ENCODE measurements at places on chromosomes 5 and 9.

- H3K4me3 ChIP-seq: peak overlapping the region; percentile 53
- peak; percentile 91 for DNase-seq
- peak overlapping the region; percentile 2 for H3K27ac ChIP-seq
- H3K4me1 ChIP-seq: peaks cover 11% of the 10 kb centered on the region
- H3K27me3 ChIP-seq: peaks cover 28% of the 10 kb centered on the region
Observed at GRCh38 chr9:126704892-126705766, 91.4 kb downstream of the LMX1B start.

- DNase-seq: no peak
- peaks cover 2% of the 10 kb centered on the region for H3K27me3 ChIP-seq
- no peak overlapping the region for H3K27ac ChIP-seq
Observed at GRCh38 chr9:38208206-38208901, 139.3 kb upstream of the SHB start.

GRCh38 chr5:68547056-68547455 lies 331.5 kb downstream of the PIK3R1 start:
- peaks cover 4% of the 10 kb centered on the region for H3K27me3 ChIP-seq
- no peaks in the 10 kb centered on the region for H3K36me3 ChIP-seq
- no peaks in the 10 kb centered on the region for H3K4me1 ChIP-seq
- no peak overlapping the region for H3K27ac ChIP-seq
- no peak for DNase-seq

DNA sequence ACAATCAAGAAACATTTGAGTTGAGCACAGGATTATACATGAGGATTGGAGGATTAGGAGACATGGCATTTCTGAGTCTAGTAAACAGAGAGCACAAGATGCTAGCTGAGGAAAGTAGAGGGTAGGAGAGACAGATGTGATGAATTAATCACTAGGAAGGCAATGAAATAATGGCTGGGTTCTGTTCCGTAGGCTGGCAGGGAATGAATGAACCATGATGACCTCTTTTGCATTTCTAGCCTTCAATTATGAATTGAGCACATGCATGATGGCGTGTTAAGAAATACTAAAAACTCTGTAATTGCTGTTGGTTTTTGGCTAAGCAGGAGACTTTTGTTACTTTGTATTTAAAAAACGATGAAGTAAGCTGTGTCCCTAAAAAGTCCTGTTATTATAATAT lies 420.0 kb upstream of the TLE4 start:
- H3K4me1 ChIP-seq: peaks cover 1% of the 10 kb centered on the region
- no peak overlapping the region for H3K27ac ChIP-seq
- no peak for DNase-seq
- H3K27me3 ChIP-seq: no peaks in the 10 kb centered on the region

DNA sequence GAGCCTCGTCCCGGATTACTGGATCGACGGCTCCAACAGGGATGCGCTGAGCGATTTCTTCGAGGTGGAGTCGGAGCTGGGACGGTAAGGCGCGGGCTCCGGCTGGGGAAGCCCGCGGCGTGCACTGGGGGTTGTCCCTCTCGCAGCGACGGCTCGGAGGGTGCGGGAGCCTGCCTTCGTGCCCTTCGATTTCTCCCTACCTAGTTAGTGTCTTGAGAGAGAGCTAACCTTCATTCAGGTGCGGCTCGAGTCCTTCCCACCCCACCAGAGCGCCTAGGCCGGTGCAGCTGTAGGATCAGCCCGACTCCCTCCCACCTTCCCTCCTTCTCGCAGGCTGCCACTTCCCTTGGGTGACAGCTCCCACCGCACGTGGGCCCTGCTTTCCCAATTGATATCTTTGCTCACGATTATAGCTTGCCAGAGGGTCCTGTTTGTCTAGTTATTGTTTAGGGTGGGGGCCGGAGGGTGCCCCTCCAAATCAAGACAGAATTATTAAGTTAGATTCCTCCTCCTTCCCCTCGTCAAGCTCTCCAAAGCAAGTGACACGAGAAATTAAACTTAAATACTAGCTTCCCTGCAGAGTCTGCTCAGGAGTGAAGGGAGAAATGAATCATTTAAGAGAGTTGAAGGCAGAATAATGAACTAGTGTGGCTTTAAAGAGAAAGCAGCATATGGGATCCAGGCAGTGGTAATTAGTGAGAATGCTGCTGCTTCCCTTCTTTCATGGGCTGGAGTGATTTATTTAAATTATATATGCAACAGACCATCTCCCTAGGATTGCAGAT lies 569 bp downstream of the CAMK4 start:
- no peak for DNase-seq
- H3K4me1 ChIP-seq: peaks cover 37% of the 10 kb centered on the region
- H3K36me3 ChIP-seq: peaks cover 7% of the 10 kb centered on the region
- no peaks in the 10 kb centered on the region for H3K27me3 ChIP-seq
- H3K27ac ChIP-seq: peak overlapping the region; percentile 93
- peak overlapping the region; percentile 88 for H3K4me3 ChIP-seq

DNA sequence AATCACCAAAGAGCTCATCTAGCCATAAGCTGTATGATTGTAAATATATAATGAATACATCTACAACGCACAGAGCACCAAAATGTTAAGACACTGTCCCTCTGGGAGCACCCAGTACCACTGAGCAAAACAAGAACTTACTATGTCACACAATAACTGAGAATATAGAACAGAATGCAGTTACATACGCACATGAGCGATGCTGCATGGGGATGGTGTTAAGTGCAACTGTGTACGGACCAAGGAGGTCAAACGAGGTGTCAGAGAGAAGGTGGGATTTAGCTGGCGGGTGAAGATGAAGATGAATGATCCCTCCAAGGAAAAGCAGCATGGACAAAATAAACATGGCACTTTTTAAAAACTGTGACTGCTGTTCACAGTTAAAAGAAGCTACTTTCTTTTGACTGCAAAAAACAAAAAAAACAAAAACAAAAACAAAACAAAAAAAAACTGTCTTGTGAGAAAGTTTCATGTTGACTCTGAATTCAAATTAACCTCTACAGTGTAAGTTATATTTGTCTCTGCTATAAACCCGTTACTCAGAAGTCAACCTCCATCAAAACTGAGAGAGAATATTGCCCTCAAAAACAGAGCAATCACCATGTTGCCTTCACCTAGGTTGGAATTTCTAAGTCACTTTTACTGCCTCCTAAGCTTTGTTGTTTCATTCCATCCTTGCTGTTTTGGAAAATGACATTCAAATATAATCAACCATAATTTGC lies 169.6 kb upstream of the GNA14 start:
- no peak overlapping the region for H3K4me3 ChIP-seq
- peaks cover 12% of the 10 kb centered on the region for H3K4me1 ChIP-seq
- peaks cover 25% of the 10 kb centered on the region for H3K36me3 ChIP-seq
- H3K27me3 ChIP-seq: no peaks in the 10 kb centered on the region
- no peak for DNase-seq

GRCh38 chr9:131420980-131421624 lies 27.2 kb downstream of the PRRC2B start:
- no peak overlapping the region for H3K4me3 ChIP-seq
- H3K27me3 ChIP-seq: no peaks in the 10 kb centered on the region
- peaks cover 24% of the 10 kb centered on the region for H3K36me3 ChIP-seq
- peak overlapping the region; percentile 67 for H3K27ac ChIP-seq

DNA sequence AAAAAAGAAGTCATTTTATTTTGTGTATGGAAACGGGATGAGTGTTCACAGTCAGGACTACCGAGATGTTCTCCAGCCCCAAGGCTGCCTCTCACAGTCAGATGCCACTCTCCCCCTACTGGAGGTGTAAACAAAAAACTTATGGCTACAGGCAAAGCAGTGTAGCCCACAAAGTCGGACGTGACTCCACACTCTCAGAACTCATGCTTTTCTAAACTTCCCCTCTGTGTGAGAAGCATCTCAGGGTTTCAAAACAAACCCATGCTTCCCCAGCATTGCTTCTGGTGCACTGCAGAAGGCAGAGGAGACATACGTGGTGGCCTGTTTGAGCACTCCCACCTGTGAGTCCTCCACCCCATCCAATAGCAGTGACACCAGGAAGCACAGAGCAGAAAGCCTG lies 580.3 kb downstream of the BNC2 start:
- DNase-seq: no peak
- no peaks in the 10 kb centered on the region for H3K27me3 ChIP-seq
- no peaks in the 10 kb centered on the region for H3K36me3 ChIP-seq
- H3K4me3 ChIP-seq: no peak overlapping the region
